ENCODE measurements at places on chromosomes 1 and 21. TPM values are rescaled to one million over a fixed set of nuclear protein-coding genes. Genes with fewer than 3 reads are reported as not detected.
A peak's percentile ranks its signal among the peaks of the same experiment; 100 is the strongest.

- ATAC-seq = peak; percentile 45
These were observed 26.7 kb upstream of the RPTN start for GRCh38 chr1:152185544-152186391.

- no peak for ATAC-seq
These were observed 143.0 kb downstream of the FMN2 start for GRCh38 chr1:240234485-240235210.

The LCE3E gene
- 4.3 TPM for total RNA-seq

DNA sequence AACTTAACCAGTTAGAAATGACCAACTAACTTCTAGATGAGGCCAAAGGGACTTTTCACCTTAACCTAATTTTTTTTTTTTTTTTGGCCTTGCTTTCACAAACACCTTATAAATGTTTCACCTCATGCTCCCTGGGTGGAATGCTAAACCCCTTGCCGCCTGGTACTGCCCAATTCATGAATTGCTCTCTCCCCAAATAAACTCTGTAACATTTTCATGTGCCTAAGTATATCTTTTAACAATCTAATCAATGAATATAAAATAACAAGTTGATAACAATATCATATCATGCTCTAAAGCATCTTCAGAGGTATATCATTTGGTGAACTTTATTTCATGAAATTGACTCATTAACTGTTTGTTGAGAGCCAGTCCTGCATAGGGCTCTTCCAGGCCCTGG lies 10.9 kb upstream of the CNN3 start:
- no peak for ATAC-seq

DNA sequence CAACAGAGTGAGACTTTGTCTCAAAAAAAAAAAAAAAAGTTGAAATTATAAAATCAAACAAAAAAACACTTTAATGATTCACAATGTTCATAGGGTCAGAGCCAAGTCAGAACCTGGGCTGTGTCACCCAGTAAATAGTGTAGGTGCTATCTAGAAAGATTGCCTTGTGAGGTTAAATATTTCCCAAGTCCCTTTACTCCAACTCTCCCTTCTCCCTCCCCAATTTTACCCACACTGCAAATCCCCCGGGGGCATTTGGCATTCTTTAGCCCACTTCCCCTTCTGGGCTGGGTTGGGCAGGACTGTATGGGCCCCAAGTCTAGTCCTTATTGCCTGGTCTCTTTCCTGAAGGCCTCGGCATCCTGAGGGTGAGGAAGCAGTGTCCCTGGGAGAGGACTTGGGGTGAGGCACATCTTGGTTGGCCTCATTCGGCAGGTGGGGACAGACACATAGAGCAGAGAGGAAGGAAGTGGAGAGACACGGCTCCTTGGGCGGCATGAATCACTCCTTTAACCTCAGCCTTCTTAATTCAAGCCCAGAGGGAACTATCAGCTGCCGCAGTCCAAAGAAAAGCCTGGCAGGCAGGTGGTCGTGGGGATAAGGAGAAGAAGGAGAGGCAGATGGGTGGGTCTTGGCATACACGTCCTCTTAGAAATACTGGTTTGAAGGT lies 8.2 kb downstream of the ADORA1 start:
- peak; percentile 52 for ATAC-seq

The RGS1 gene
- 1.7 TPM for total RNA-seq

DNA sequence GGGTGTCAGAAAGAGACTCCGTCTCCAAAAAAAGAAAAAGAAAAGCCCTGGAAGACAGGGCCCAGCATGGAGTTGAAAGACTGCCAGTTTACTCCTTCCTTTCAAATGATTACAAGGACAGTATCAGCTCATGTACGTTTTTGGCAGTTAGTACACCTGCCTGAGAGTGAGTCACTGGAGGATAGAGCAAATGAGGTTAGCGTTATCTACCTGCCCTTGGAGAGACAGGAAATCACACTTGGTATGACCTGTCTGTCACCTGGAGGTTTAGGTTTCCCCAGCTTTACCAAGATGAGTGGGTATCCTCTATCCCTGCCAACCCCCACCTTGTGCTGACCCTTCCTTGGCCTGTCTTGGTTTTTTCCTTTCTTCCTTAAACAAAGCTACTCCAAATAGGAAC lies 96.8 kb upstream of the BMP8A start:
- peak; percentile 75 for ATAC-seq

The OR2T11 gene
- total RNA-seq = not detected

The PGLYRP4 gene
- 14.5 TPM for total RNA-seq

GRCh38 chr1:165424454-165425216 lies 20.3 kb downstream of the RXRG start:
- no peak for ATAC-seq

DNA sequence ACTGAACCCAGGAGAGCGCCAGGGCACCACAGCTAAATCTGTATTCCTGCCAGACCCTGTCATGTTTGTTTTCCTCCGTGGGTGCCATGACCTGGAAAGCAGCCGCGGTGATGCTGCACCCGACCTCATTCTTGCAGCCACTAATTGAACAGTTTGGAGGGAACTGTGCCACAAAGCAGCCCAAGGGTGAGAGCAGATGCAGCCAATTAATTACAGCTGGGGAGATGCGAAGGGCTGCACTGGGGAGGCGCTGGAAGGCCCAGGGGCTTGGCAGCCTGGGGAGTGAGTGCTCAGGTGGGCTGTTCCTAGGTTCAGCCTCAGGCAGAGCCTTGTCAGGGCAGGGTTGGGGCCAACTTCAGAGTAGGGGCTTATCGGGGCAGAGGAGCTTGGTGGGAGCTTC lies 158.4 kb upstream of the CD34 start:
- no peak for ATAC-seq

- peak; percentile 53 for ATAC-seq
These were observed 27.1 kb upstream of the LEPR start for GRCh38 chr1:65393347-65393746.

GRCh38 chr1:227167276-227168101 lies 150.8 kb downstream of the CDC42BPA start:
- no peak for ATAC-seq
